ENCODE measurements at places on chromosomes 7 and 10.

DNA sequence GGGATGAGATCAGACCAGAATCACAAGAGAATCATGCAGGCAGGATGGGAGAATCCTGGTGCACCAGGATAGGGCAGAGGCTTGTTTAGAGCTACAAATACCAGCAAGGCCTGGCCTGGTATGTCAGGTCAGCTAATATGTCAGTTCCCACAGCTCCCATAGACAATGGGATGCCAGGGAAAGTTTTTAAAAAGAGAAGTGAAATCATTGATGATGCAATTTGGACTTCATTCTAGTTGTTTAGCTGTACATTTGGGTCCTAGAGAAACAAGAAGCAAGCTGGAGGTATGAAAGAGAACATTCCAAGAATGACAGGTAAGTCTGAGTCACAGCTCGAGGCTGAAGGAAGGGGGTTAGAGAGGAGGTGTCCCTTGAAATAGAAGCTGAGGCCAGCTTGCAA lies 45.2 kb downstream of the GPR141 start:
- DNase-seq, result no peak
- H3K36me3 ChIP-seq, result no peaks in the 10 kb centered on the region
- no peaks in the 10 kb centered on the region for H3K27me3 ChIP-seq

DNA sequence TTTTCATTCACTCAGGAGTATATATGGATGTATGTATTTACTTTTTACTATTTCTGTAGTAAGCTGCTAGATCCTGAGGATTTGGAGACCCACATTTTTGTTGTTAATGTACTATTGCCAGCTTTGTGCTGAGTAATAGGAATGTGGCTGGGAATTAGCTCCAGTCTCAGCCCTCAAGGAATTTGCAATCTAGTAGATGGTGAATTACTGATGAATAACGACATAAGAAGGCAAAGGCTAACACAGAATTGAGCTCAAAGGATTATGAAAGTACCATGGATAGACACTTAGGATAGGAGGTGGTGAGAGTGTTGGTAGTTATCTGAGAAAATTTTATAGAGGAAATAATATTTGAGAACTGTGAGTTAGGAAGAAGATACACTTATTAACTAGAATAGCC lies 19.9 kb downstream of the CASD1 start:
- H3K27me3 ChIP-seq, result no peaks in the 10 kb centered on the region
- H3K4me1 ChIP-seq, result no peaks in the 10 kb centered on the region
- no peak for DNase-seq
- H3K4me3 ChIP-seq, result no peak overlapping the region

DNA sequence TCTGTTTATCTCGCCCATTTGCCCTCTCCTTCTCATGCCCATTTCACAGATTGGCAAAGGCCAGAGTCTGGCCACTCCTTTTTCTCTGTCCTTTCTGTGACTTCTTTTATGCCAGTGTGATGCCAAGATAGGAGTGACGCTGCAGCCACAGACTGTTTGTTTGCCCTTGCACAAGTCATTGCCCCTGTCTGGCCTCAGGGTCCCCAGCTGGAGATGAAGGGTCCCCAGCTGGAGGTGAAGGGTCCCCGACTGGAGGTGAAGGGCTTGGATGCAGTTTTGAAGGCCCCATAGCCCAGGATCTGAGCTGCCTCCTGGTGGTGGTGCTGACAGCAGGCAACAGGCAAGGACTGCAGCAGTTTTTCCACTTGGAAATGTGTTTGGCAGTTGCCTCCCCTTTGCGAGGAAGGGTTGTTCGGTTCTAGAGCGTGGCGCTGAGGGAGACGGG lies 50.8 kb upstream of the SLC29A3 start:
- no peaks in the 10 kb centered on the region for H3K36me3 ChIP-seq
- peak; percentile 51 for DNase-seq
- no peaks in the 10 kb centered on the region for H3K4me1 ChIP-seq
- peak overlapping the region; percentile 78 for H3K27ac ChIP-seq

GRCh38 chr7:106313456-106313901 lies 28.7 kb upstream of the NAMPT start:
- no peak overlapping the region for H3K4me3 ChIP-seq
- no peaks in the 10 kb centered on the region for H3K4me1 ChIP-seq
- no peaks in the 10 kb centered on the region for H3K36me3 ChIP-seq
- no peak overlapping the region for H3K27ac ChIP-seq

- peaks cover 4% of the 10 kb centered on the region for H3K4me1 ChIP-seq
- no peak overlapping the region for H3K4me3 ChIP-seq
- H3K36me3 ChIP-seq, result no peaks in the 10 kb centered on the region
- H3K27ac ChIP-seq, result no peak overlapping the region
Measured at GRCh38 chr10:72277996-72278667, 4.4 kb downstream of the DDIT4 start.

GRCh38 chr7:26202019-26202990 lies 760 bp downstream of the CBX3 start:
- no peaks in the 10 kb centered on the region for H3K36me3 ChIP-seq
- H3K27ac ChIP-seq, result peak overlapping the region; percentile 100
- peak overlapping the region; percentile 97 for H3K4me3 ChIP-seq
- H3K27me3 ChIP-seq, result no peaks in the 10 kb centered on the region

DNA sequence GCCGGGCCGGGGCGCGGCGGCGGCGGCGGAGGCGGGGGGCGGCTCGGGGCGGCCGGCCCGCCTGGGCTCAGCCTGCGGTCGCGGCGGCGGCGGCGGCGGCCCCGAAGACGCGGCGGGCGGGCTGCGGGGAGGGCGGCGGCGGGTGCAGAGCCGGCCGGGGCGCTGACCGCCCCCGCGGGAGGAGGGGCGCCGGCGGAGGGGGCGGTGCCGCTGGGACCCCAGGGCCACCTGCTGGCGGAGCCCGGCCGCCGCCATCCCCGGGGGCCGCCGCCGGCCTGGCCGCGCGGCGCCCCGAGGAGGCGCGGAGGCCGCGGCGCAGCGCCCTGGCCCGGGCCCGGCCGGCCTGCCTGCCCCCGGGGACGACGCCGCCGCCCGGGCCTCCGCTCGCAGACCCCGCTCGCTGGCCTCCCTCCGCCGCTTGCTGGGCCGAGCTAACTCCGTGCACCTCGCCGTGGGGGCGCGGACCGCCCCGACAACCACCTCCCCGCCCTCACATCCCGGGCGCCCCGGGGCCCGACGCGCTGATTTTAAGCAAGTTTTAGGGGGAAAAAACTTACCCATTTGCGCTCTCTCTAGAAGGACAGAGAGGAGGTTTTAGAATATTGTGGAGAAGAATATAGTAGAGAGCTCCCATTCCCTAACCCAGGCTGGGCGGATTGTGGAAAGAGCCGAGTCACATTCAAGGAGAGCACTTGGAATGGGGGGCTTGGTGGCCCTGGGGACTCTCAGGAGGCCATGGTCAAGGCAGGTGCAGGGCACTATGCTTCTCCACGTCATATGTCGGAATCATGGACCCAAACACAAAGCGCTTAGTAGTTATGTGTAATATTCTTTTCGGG lies at the start of gene BEND7:
BEND7 (minus strand) TSS at position 140 of the 839 bp plus-strand sequence. CDS start 481 bp downstream, outside the sequence.
- no peaks in the 10 kb centered on the region for H3K36me3 ChIP-seq
- peaks cover 5% of the 10 kb centered on the region for H3K4me1 ChIP-seq
- peak within 1 kb of the TSS; percentile 90 for H3K27ac ChIP-seq
- peak; percentile 47 for DNase-seq

GRCh38 chr10:90769946-90770841 lies 87.6 kb downstream of the HTR7 start:
- no peak for DNase-seq
- H3K27ac ChIP-seq, result no peak overlapping the region
- H3K4me1 ChIP-seq, result no peaks in the 10 kb centered on the region

DNA sequence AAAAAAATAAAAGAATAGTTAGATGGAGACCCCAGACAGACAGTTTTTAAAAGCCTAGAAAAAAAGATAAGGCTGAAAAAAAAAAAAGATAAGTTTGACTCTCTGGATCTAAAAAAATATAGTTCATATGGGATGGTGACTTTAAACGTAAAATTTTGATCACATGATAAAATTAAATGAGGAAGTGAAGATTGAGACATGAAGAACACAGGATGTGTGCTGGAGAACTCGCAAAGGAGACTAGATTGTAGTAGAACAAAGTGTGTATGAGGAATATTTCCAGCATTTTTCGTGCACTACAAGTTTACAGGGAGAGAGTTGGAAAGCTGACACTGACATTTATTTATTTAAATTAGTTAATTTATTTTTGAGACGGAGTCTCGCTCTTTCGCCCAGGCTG lies 286.4 kb downstream of the PRPF18 start:
- H3K27me3 ChIP-seq, result no peaks in the 10 kb centered on the region
- no peaks in the 10 kb centered on the region for H3K36me3 ChIP-seq
- no peak for DNase-seq
- H3K27ac ChIP-seq, result no peak overlapping the region
- H3K4me1 ChIP-seq, result no peaks in the 10 kb centered on the region

Measured in uterus (tissue), 4 donors.